SK-MEL-5 (cell line): ENCODE measurements at places on chromosomes 11 and 22.

- DNase-seq: peak; percentile 37
Observed at GRCh38 chr11:33344611-33345010, 87.4 kb downstream of the HIPK3 start.

GRCh38 chr22:28443526-28443876 is 236.1 kb downstream of the TTC28 start:
- peak; percentile 38 for DNase-seq

- DNase-seq: peak; percentile 59
Observed at GRCh38 chr22:48782811-48783511, 1044.7 kb downstream of the BRD1 start.

GRCh38 chr11:34413263-34413662 is 25.5 kb upstream of the CAT start:
- no peak for DNase-seq

DNA sequence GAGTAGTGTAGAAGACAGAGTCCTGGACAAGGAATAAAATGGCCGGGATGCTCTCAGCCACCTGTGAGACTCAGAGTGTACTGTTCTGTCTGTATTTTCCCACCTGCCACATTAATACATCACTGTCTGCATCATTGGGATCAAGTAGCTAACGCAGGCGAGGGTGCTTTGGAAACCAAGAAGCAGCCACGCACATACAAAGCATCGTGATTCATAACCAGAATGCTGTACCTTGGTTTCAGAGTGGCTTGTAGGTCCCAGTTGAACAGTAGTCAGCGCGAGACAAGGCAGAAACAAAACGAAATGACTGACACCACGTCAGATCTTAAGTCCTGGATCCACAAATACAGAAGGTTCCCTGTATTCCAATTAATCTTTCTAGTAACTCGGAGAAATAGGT is 198.3 kb downstream of the GRIK4 start:
- DNase-seq: no peak

DNA sequence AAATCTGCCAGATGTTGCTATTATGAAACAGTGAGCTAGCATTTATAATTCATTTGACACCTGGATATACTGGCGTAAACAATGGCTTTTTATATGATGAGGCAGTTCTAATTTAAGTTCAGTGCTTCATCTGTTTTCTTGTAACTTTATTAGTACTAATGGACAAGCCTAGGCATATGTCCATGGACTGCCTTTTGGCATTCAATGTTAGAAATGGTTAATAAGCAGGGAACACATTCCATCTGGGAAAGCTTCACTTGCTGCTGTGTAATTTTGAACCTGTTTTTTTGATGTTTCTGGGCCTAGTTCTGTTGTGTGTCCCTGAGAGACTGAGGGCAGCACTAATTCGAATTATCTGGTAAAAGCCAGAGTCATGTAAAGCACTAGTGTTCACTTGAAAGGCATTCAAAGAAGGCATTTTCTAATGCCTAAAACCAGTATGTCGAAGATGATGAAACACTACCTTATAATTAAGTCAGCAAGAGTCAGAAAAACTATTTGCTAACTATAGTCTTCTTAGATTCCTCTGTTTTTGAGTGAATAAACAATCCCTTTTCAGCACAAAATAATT is 138.5 kb downstream of the SWAP70 start:
- peak; percentile 47 for DNase-seq

GRCh38 chr11:36046932-36047331 is 103.1 kb downstream of the LDLRAD3 start:
- DNase-seq: no peak

DNA sequence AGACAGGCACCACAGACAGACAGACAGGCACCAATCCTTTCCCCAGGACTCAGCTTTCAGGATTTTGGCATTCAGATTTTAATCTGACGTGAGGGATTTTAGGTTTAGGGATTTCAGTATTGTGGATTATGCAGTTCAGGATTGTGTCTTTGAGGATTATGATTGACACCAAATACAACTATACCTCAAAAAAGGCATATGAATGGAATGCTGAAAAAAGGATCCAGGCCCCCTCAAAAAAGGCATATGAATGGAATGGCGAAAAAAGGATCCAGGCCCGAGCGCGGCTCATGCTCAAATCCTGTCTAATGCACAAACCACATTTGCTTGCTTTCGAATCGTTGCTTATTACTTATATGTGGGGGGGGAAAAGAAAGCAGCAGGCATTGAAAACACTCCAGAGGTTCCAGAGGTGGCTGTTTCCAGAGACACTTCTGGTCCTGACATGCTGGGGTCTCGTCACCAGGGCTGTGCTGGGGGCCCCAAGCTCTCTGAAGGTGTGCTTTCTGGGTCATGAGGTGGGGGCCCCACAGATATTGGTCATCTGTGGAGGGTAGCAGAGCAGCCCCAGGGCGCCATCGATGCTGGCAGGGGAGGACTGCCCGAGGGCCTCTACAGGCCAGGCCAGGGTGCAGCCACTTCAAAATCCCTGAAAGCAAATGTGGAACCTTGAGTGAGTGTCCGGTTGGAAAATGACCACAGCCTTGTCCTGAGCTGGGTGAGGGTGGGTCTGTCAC is 16.8 kb upstream of the OSBPL5 start:
- DNase-seq: no peak

DNA sequence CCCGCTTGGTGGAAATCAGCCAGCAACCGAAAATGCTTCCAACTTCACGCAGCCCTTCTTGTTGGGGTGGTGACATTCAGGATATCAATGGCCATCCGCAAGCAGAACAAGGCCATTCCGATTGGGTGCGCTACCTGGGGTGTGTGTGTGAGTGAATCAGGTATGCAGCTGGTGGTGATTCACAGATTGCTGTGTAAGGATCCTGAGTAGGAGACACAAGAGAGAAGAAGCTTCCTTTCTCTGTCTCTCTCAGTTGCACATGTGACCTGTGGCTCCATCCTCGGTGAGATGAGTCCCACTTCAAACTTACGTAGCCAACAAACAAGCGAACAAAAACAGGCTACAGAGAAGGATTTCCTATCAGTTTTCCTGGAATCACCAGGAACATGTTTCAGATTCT is 9.6 kb upstream of the TMEM184B start:
- no peak for DNase-seq
